Natural killer cell (primary cell): ENCODE measurements at places on chromosomes 16 and 17. TPM values are rescaled to one million over a fixed set of nuclear protein-coding genes. Genes with fewer than 3 reads are reported as not detected.
A peak's percentile ranks its signal among the peaks of the same experiment; 100 is the strongest.

The FZD2 gene
- total RNA-seq, result 0.27 TPM

The FAHD1 gene
- total RNA-seq, result 10.6 TPM

GRCh38 chr16:29905668-29906067 is 5.4 kb downstream of the ASPHD1 start:
- no peak for DNase-seq

GRCh38 chr17:34001246-34001645 is 253.8 kb upstream of the CCL2 start:
- DNase-seq, result no peak

- DNase-seq, result no peak
These were observed 331 bp upstream of the ZNF287 start for GRCh38 chr17:16569358-16569712.

- no peak for DNase-seq
These were observed 9.2 kb downstream of the BFAR start for GRCh38 chr16:14641926-14642325.

GRCh38 chr17:41678907-41679739 is 9.6 kb upstream of the EIF1 start:
- DNase-seq, result peak; percentile 35

The CA7 gene
- not detected for total RNA-seq

- DNase-seq, result no peak
These were observed 112.5 kb downstream of the MSI2 start for GRCh38 chr17:57368637-57369336.

The KRT39 gene
- total RNA-seq, result not detected

GRCh38 chr17:32253117-32253611 is 12.5 kb upstream of the RHBDL3 start:
- DNase-seq, result peak; percentile 60
